ENCODE measurements at places on chromosomes 5 and 9.

- no peak for DNase-seq
Observed at GRCh38 chr5:146419696-146420095, 27.4 kb upstream of the TCERG1 start.

DNA sequence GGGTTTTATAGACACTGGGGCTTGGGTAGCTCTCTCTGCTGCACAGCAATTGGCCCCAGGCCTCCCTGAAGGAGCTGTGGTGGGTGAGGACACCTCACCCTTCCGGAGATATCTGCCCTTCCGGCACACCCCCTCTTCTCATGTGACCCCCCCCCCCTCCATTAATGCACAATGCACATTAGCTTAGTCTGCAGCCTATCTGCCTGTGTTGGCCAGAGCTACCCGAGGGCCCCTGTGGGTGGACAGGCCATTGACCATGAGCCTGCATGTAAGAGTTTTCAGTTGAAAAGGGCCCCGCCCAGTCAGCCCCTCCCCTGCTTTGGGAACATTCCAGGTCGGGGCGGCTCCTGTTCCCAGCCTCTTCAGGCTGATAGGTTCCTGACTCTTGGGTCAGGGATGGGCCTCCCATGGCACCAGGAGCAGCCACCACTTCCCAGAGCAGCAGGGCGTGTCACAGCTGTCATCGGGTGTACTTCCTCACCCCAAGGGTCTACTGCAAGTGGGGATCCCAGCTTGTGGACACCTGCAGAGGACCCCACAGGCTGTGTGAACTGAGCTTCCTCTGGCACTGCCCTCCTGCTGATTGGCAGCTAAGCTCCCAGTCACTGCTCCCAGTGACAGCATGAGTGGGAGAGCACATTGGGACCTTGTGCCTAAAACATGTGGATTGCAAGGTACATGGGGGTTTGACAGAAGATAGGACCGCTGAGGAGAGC, 17.8 kb downstream of the PHF2 start:
- no peak for DNase-seq

DNA sequence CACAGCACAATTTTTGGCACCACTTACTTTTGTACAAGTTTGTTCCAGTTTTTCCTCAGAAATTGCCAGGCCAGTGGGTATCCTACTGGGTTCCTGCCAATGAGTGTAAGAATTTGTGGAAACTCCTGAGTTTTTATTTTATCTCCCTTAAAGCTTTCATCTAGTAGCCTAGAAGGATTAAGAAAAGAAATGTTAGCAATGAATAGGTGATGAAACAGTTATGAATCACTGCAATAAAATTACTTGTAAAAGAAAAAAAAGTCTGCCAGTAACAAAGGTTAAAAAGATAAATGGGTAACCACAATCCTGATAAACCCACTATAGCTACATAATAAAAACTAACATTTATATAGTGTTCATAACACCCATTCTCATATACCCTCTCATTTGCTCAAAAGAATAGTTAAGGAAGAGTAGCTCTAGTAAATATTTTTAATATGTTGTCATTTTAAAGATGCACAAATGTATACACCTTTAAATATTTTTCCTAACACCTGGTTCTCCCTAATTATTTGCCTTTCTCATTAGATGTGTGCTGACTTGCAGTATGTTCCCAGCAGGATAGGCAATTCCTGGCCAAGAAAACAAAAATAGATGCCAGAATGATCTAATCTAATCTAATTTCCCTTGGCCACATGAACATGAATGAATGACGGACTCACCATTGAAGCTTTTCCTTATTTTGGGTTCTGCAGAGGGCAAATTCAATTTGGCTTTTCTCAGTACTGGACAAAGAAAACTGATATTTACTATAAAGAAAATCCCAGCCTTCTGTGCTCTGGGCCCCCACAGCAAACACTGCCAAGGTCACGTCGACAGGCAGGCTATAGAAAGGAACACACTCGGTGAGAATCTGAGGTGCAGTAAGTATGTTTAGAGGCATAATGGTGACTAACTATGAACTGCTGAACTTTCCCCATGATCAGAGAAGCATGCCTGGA, 26.4 kb downstream of the ERAP1 start:
- DNase-seq, result no peak

- no peak for DNase-seq
Observed at GRCh38 chr9:34957492-34958410, at the start of gene PHF24. TSS of gene PHF24 (plus strand) at chr9:34958285. CDS start at chr9:34971299, 13,014 bp downstream.

GRCh38 chr9:5896863-5897262, 6.2 kb downstream of the MLANA start:
- DNase-seq, result no peak

DNA sequence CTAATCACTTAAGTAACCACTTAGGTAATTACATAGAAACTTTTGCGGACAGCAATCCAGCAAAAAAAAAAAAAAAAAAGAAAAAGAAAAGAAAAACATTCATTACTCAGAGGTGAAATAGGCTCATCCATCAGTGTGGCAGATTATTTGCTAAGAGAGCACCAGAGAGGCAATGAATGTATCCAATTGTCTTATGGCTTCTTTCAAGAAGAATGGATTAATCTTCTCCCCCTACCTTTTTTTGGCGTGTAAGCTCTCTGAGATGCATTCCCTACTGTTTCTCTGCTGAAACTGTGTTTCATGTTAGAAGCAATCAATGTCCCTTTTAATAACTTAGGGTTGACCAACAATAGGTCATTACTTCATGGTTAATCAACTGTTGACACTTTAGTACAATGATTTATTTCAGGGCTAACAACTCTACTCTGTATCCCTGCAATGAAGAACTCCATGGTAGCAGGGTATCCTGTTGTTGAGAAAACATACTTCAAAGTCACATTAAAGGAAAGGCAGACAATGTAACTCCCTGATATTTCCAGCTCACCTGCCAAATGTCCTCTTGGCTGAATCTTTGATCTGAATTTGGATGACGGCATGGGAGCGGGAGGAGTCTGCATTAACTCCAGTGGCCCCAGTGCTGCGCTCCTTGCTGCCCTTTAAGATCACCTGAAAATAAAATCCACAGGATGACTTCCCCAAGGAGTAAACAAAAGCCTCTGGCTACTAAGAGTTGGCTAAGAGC, 57.6 kb downstream of the KIF24 start:
- DNase-seq, result no peak

DNA sequence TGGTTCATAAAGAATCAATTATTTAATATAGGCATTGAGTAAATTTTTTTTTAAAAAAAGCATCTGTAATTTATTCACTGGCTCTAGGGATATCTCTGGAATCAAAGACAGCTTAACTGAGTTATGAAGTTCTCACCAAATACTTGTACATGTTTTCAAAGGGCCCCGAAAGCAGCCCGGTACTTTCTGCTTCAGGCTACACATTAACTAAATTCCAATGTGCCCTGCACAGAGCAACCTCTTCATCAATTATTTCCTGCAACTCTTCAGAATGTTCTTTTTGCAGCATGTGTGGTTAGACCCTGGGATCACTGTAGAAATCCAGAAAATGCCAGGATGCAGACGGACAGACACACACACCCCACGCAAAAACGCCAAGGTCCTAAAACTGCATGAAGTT, 209.0 kb downstream of the EFNA5 start:
- DNase-seq, result no peak

- no peak for DNase-seq
Observed at GRCh38 chr5:110356677-110357076, 369.8 kb downstream of the TMEM232 start.

DNA sequence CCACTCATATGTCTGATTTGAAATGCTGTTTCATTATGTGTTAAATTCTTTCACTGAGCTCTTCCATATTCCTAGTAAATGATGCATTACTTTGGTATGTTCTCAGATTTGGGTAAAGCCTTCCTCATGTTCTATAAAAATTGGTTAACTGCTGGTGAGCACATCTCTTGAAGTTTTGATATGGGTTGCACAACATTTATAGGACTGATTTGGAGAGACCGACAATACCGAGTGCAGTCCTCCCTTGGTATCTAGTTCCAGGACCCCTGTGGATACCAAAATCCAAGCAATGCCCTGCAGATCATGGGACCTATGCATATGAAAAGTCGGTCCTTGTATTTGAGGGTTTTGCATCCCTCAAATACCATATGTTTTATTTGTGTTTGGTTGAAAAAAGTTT, 37.8 kb downstream of the WDR36 start:
- DNase-seq, result no peak

- DNase-seq, result no peak
Observed at GRCh38 chr5:10578869-10579268, 15.0 kb downstream of the ANKRD33B start.

DNA sequence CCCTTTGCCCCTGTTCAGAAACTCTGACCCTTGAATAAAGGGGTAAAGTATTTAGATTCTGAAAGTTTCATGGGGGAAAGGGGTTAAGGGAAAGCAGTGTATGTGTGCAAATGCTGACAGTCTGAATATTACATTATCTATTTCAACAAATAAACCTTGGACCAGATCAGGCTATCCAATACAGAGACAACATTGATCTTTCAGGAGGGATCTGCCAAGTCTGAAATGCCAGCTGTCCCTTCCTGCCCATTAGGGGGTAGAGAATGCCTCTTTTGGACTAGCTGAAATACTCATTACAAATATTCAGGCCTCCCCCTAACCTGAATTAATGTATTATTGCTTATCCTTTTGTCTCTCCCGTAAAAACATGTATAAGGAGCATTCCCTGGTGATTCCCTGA, 219.5 kb downstream of the NR3C1 start:
- no peak for DNase-seq

Data from SHP77 treated with DMSO at 0.1 percent for 48 hours (cell line).